ENCODE measurements at places on chromosomes 7 and 10.

GRCh38 chr7:123844712-123845219 is at the start of gene HYAL4:
Gene HYAL4, plus strand, starts transcription at chr7:123845169. Its CDS starts 23,105 bp downstream, at chr7:123868274.
- no peak for DNase-seq

DNA sequence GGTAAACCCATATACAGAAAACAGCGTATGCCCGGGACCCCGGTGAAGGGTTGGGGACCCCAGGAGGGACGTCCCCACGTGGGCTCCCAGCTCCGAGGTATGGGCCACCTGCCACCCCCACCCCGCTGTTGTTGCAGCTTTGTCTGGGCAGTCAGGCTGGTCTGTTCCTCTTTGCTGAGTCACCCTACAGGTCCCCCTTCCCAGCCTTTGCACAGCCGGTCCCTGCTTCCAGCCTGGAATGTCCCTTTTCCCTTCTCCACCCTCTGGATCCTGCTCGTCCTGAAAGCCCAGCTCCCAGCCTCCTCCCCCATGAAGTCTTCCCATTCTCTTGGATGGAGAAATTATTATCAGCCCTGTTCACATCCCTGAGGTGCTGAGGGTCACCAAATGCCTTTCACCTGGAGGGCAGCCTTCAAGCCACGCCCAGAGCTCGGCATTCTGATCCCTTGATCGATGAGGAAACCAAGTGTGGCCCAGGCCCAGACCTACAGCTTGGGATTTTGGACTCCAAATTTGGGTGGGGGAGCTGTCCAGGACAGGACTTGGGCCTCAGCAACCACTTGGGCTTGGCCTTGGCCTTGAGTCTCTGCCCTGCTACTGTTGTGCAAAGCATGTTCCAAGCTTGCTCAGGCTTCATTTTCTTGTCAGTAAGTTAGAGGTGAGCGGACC is 2.6 kb downstream of the CLDN4 start:
- DNase-seq = peak; percentile 70

GRCh38 chr7:16883918-16884317 is 2.1 kb upstream of the AGR3 start:
- DNase-seq = no peak

DNA sequence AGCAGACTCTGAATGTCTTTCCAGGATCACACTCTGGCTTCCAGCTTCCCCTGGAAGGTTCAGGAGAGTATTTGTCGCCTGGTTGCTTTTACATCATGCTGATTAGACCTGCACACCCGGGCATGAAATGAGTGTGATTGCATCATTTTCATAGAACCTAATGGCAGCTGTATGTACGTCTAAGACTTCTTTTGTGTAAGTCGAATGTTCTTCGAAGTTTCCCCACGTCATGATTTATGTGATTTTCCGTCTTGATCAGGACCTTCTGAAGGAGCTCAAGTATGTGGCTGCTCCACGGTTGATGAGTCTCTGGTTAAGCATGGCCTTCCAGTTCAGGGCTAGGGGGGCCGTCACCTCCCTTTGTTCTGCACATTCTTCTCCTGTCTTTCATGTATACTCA is 4.5 kb downstream of the EIF4H start:
- DNase-seq = no peak

- DNase-seq = peak; percentile 8
Observed at GRCh38 chr7:108016841-108017775, 14.1 kb upstream of the LAMB1 start.

GRCh38 chr7:100829150-100829716 is 1.9 kb upstream of the EPHB4 start:
- DNase-seq = peak; percentile 73

GRCh38 chr10:74103560-74104258 is 46.9 kb downstream of the AP3M1 start:
- peak; percentile 58 for DNase-seq

DNA sequence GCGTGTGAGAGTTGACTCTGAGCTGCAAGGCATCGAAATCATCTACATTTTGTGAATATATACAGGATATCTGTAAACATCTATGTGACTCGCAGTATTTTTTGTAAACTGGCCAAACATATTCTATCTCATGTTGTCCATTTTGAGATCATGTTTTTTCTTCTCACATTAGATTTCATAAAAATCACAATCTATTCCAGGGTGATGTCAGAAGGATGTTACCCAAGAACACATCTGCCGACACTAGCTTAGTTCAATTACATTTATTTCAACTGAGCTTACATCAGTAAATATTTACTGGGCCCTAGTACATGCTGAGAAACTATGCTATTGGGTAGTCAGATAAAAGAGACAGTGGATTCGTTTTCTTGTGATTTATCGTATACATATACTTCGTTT is 2.5 kb upstream of the BUB3 start:
- no peak for DNase-seq

- DNase-seq = peak; percentile 40
Observed at GRCh38 chr7:144407266-144407931, 3.9 kb upstream of the NOBOX start.

GRCh38 chr7:132876576-132876975 is 205.3 kb downstream of the CHCHD3 start:
- DNase-seq = no peak

DNA sequence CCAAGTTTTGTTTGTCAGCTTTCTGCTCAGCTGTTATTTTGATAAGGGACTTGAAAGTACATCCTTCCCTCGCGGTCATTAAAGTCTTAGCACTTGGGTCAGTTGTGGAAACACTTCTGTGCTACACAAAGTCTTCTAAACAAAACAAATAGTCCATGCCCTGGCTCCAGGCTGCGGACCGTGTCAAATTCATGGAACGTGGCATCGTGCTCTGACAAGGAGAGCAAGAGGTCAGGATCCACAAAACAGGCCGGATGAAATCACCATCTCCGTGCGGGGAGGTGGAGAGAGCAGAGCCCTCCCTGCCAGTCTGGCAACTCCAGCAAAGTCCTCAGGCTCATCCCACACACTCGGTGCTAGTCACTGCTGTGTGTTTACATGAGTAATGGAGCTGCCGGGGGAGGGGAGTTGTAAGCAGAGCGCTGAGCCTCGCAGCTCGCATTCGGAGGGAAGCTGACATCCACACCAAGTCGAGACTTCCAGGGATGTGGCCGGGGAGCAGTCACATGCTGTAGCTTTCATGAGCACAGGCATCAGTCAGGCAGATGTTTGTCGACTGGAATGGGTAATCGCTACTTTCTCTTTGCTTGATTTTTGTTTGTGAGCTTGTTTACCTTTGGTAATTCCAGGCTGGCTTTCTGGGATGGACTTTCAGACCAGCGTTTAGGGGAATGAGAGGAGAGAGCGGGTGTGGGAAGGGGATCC is 147.6 kb downstream of the ARID5B start:
- peak; percentile 35 for DNase-seq

- DNase-seq = no peak
Observed at GRCh38 chr10:129879655-129880054, 84.4 kb downstream of the EBF3 start.

DNA sequence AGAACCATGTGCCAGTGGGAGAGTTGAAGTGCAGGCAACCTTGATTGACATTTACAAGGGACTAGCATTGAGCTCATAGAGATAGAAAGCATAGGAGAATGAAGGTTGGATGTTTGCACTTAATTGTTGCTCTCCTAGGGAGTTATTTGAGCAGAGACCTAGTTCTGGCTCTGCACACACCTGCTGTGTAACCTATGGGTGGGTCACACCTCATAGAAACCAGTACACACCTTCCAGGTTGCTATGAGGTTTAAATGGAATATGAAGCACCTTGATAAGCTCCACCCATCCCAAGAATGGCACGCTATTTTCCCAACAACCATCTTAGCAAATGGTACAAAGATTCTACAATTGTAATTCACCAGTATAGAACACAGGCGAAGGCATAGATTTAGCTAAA is 86.2 kb upstream of the AOAH start:
- DNase-seq = no peak

- no peak for DNase-seq
Observed at GRCh38 chr10:17220652-17221100, 7.4 kb upstream of the VIM start.

- no peak for DNase-seq
Observed at GRCh38 chr7:106538638-106539037, 122.3 kb downstream of the CCDC71L start.

GRCh38 chr10:418226-418625 is 271.2 kb downstream of the DIP2C start:
- DNase-seq = no peak

DNA sequence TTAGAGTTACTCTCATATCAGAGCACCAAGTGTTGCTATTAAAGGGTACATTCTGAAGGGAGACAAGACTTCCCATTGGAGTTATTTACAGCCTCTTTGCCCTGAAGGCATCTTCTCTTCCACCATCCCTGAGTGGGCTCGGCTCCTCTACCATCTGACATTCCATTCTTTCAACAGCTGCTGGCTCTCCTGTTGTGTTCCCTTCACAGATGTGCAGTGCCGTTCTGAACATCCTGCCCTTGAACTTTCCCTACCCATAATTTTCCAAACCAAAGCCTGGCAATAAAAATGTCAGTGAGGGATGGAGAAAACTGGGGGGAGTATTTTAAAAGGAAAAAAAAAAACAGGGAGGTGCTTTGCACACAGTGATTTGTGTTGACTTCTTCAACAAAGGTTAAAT is 392.9 kb downstream of the KCNMA1 start:
- no peak for DNase-seq

DNA sequence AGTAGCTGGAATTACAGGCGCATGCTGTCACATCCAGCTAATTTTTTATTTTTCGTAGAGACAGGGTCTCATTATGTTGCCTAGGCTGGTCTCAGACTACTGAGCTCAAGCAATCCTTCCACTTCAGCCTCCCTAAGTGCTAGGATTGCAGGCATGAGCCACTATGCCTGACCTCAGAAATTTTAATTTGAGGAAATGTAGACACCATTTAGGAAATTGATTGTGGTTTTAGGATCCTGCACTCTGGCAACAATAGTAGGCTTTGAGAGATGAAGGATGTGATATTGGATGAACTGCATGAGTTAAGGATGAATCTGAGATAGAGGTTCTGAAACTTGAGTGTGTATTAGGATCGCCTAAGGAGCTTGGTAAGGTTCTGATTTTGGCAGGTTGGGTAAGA is 66.5 kb downstream of the PPP1R9A start:
- DNase-seq = no peak

GRCh38 chr10:34581801-34582532 is 233.1 kb downstream of the PARD3 start:
- DNase-seq = no peak

GRCh38 chr7:607938-608337 is 88.3 kb upstream of the PDGFA start:
- DNase-seq = no peak

GRCh38 chr10:90222372-90222771 is 521.0 kb downstream of the KIF20B start:
- DNase-seq = no peak

DNA sequence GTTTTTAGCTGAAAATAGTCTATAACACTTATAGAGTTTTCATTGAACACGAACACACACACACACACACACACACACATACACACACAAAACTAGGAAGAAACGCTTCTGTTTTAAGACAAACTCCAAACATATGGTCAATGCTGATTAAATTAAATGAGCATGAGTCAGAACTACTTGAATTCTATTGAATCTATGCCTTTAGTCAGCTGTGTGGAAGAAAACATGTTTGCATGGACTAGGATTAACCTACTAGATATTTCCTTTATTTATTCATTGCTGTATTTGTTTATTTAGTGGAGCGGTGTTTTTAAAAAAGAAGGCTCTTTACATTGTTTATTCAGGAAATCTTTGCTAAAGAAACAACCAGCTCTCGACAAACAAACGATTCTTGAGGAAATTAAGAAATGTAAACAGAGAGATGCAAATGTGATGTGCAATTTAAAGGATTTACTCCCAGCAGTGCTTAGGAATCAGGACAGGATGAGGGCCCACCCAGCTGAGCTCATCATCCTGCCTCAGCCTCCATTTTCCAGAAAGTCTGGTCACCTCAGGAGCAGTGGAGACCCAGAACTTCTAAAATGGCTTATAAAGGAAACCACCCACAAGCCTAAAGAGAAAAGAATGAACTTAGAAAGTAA is 83.2 kb downstream of the PDE1C start:
- no peak for DNase-seq

- no peak for DNase-seq
Observed at GRCh38 chr7:131231381-131232220, 96.1 kb upstream of the MKLN1 start.

DNA sequence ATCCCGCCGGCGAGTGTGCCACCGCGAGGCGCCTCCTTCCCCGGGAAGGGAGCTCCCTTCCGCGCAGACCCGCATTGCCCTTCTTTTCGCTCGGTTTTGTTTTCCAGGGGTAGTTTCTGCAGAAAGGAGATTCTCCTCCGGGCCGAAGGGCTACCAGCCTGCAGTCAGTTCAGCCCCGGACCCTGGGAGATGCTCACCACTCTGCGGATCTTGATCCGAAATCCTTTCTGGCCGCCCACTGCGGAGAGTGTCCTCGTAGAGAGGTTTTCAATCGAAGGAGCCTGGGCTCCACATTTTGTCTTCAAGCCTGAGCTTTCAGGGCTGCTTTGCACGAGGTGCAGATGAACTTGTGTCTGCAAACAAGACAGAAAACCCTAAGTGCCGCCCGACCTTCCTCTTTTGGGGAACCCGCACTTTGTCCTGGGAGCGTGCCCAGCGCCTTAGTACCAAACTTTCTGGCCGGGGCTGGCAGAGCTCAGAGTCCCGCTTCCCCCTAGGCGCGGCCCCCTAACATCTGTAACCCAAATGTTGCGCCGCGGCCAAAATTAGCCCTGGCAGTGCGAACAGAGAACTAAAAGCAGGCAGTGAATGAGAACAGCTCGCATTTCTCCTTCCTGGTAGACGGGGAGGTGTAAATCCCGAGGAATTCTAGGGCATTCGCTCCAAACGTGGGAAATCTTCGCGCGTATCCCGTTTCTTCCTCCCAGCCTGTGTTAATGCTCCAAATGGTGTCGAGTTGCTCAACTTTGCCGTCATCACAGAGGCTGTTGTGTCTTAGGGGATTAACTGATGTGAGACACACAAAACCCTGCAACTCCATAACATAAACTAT is 6.7 kb upstream of the EN2 start:
- peak; percentile 69 for DNase-seq

- peak; percentile 77 for DNase-seq
Observed at GRCh38 chr7:131007439-131008330, 273.7 kb upstream of the KLF14 start.

GRCh38 chr10:58064714-58065528 is 202.8 kb downstream of the IPMK start:
- DNase-seq = peak; percentile 25

- no peak for DNase-seq
Observed at GRCh38 chr10:115278294-115278693, 185.1 kb downstream of the ATRNL1 start.

- DNase-seq = peak; percentile 70
Observed at GRCh38 chr10:42753507-42754154, 29.0 kb upstream of the BMS1 start.
